ENCODE measurements at places on chromosomes 2 and 18.
A peak's percentile ranks its signal among the peaks of the same experiment; 100 is the strongest.

GRCh38 chr2:200422071-200422470 is 87.8 kb downstream of the KCTD18 start:
- H3K27ac ChIP-seq: no peak overlapping the region
- peaks cover 46% of the 10 kb centered on the region for H3K4me1 ChIP-seq
- DNase-seq: no peak
- no peaks in the 10 kb centered on the region for H3K27me3 ChIP-seq
- peaks cover 10% of the 10 kb centered on the region for H3K36me3 ChIP-seq
- no peak overlapping the region for H3K4me3 ChIP-seq

GRCh38 chr2:164560181-164560792 is 61.0 kb downstream of the GRB14 start:
- no peaks in the 10 kb centered on the region for H3K27me3 ChIP-seq
- no peak for DNase-seq
- H3K36me3 ChIP-seq: no peaks in the 10 kb centered on the region
- H3K4me3 ChIP-seq: no peak overlapping the region

GRCh38 chr2:98187194-98187593 is 100.2 kb downstream of the VWA3B start:
- no peak overlapping the region for H3K4me3 ChIP-seq
- DNase-seq: no peak
- H3K27ac ChIP-seq: no peak overlapping the region
- no peaks in the 10 kb centered on the region for H3K4me1 ChIP-seq

- no peak for DNase-seq
- H3K4me1 ChIP-seq: peaks cover 15% of the 10 kb centered on the region
- H3K27me3 ChIP-seq: peaks cover 47% of the 10 kb centered on the region
- no peak overlapping the region for H3K4me3 ChIP-seq
- H3K36me3 ChIP-seq: no peaks in the 10 kb centered on the region
- no peak overlapping the region for H3K27ac ChIP-seq
These were observed 7.4 kb downstream of the TWIST2 start for GRCh38 chr2:238855299-238855698.

DNA sequence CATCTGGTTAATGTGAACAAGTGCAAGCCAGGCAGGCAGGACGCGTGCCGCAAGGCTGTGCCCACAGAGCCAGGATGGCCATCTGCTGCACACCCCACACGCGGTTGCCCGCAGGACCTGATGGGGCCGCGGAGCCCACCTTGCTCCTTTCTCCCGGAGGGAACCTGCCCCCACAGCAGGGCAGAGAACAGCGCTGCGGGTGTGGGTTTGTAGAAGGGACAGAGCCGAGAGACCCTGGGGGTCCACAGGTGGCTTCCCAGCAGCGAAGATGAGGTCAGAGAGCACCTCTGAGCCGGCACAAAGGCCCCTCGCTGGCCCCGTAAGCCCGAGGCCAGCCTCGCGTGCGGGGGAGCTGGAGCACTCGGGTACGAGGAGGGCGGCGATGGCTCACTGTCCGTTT is 460.8 kb upstream of the SALL3 start:
- no peak overlapping the region for H3K27ac ChIP-seq
- no peak overlapping the region for H3K4me3 ChIP-seq
- H3K27me3 ChIP-seq: no peaks in the 10 kb centered on the region
- DNase-seq: no peak

GRCh38 chr18:76824145-76824676 is 1.9 kb downstream of the ZNF236 start:
- H3K27me3 ChIP-seq: no peaks in the 10 kb centered on the region
- peak overlapping the region; percentile 91 for H3K4me3 ChIP-seq
- peaks cover 3% of the 10 kb centered on the region for H3K36me3 ChIP-seq
- no peak overlapping the region for H3K27ac ChIP-seq
- DNase-seq: no peak
- H3K4me1 ChIP-seq: peaks cover 48% of the 10 kb centered on the region

GRCh38 chr18:24831871-24832665 is 371.6 kb downstream of the HRH4 start:
- H3K4me1 ChIP-seq: peaks cover 30% of the 10 kb centered on the region
- H3K27ac ChIP-seq: peak overlapping the region; percentile 73
- H3K36me3 ChIP-seq: no peaks in the 10 kb centered on the region
- H3K4me3 ChIP-seq: no peak overlapping the region

GRCh38 chr2:38665854-38666555 is at the start of gene GALM:
Gene GALM (plus strand): TSS chr2:38666114. CDS start chr2:38666162, 48 bp downstream.
- no peaks in the 10 kb centered on the region for H3K27me3 ChIP-seq
- peak; percentile 70 for DNase-seq
- peak within 1 kb of the TSS; percentile 84 for H3K4me3 ChIP-seq
- H3K27ac ChIP-seq: peak within 1 kb of the TSS; percentile 60
- no peaks in the 10 kb centered on the region for H3K36me3 ChIP-seq
- H3K4me1 ChIP-seq: peaks cover 19% of the 10 kb centered on the region

GRCh38 chr2:1688161-1688560 is 56.2 kb downstream of the PXDN start:
- no peaks in the 10 kb centered on the region for H3K27me3 ChIP-seq
- DNase-seq: no peak
- H3K36me3 ChIP-seq: peaks cover 14% of the 10 kb centered on the region
- H3K27ac ChIP-seq: peak overlapping the region; percentile 24

DNA sequence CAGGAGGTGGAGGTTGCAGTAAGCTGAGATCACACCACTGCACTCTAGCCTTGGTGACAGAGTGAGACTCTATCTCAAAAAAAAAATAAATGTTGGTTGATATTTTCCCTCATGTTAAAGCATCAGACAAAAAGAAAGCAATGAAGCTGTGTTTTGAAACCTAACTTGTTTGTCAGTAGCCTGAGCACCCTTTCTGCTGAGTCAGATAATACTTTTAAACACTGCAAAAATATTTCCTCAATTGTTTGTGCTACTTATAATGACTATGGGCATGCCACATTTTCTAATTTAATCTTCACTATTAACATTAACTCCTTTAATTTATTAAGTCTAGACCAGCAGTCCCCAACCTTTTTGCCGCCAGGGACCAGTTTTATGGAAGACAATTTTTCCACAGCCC is 236.3 kb upstream of the AGAP1 start:
- H3K27me3 ChIP-seq: no peaks in the 10 kb centered on the region
- DNase-seq: no peak
- peaks cover 32% of the 10 kb centered on the region for H3K4me1 ChIP-seq

GRCh38 chr2:218022131-218022850 is 19.5 kb upstream of the TNS1 start:
- DNase-seq: no peak
- no peaks in the 10 kb centered on the region for H3K27me3 ChIP-seq
- peak overlapping the region; percentile 78 for H3K27ac ChIP-seq
- no peaks in the 10 kb centered on the region for H3K36me3 ChIP-seq
- peaks cover 58% of the 10 kb centered on the region for H3K4me1 ChIP-seq

- H3K36me3 ChIP-seq: no peaks in the 10 kb centered on the region
- H3K4me3 ChIP-seq: peak overlapping the region; percentile 82
These were observed 1.8 kb downstream of the SEC11C start for GRCh38 chr18:59141294-59142068.

DNA sequence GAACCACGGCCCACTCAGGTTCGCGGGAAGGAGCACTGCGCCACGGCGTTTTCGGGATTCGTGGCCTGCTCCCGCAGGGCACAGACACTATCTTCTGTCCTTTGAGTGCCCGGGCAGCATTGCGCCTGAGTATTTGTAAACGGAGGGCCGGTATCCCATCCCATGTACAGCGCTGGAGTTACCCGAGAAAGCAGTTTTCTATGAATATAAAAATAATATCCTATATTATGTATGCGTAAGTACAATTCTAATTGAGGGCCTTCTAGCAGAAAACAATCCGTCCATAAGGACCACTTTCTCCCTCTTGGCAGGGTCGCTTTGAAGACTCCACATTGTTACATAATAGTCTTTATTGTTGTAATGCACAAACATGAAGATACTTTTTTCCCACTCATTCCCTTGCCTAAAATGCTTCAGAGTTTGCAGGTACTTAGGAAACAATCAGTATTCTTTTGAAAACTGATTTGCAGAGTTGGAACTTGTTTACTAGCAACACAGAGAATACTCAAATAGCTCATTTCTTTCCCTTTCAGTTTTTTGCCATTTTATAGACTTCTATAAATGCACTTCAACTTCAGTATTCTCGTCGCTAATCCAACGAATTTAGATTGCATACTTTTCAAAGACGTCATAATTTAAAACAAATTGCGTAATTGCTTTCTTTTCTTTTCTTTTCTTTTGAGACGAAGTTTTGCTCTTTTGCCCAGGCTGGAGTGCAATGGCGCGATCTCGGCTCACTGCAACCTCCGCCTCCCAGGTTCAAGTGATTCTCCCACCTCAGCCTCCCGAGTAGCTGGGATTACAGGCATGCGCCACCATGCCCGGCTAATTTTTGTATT is 1.0 kb upstream of the REV1 start:
- H3K4me1 ChIP-seq: peaks cover 12% of the 10 kb centered on the region
- H3K27ac ChIP-seq: peak overlapping the region; percentile 96
- H3K36me3 ChIP-seq: no peaks in the 10 kb centered on the region
- H3K4me3 ChIP-seq: peak overlapping the region; percentile 98
- peaks cover 4% of the 10 kb centered on the region for H3K27me3 ChIP-seq
- DNase-seq: no peak

DNA sequence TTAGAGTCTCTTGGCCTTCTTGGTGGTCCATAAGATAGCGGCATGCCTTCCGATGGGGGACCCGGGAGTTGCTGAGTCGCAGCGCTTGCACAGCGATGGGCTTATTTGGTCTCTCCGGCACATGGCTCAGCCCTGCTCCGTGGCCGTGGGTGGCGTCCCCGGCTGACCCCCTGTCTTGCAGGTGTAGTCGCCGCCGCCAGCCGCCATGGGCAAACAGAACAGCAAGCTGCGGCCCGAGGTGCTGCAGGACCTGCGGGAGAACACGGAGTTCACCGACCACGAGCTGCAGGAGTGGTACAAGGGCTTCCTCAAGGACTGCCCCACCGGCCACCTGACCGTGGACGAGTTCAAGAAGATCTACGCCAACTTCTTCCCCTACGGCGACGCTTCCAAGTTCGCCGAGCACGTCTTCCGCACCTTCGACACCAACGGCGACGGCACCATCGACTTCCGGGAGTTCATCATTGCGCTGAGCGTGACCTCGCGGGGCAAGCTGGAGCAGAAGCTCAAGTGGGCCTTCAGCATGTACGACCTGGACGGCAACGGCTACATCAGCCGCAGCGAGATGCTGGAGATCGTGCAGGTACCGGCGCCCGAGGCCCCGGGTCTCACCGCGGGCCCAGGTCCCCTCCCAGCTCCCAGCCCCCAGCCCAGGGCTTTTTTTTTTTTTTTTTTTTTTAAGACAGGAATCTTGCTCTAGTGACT is 28.4 kb downstream of the ODC1 start:
- H3K4me3 ChIP-seq: no peak overlapping the region
- DNase-seq: no peak
- no peaks in the 10 kb centered on the region for H3K27me3 ChIP-seq
- no peak overlapping the region for H3K27ac ChIP-seq
- H3K4me1 ChIP-seq: no peaks in the 10 kb centered on the region

DNA sequence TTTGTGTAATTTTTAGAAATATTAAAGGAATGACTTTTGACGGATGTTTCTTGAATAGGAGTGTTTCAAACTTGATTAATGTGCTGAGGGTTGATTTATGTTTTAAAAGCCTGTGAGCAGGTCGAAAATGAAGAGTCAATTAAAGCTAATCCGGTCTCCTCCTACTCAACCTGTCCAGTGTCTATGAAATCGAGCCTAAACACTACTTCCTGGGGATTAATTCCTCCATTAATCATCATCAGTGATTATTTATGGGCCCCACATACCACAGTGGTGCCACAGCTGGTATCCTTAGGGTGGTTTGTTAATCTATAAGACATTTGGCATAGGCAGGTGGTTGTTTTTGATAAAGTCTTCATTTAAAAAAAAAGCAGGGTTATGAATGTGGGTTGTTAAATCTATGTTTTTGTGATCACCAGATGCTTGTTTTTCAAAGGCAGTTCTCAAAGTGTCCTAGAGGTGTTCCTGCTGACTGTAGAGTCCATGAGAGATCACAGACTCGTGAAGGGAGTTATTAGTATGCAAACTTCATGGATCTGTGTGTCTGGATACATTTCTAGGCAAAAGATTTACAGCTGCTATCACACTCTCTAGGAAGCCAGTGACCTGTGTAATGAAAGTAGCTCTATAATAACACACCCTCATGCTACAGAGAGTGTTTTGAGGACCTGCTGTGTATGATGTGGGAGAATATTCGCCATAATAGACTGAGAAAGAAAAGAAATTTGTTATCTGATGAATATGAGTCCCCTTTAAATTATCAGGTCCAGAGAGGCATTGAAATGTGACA is 308.6 kb downstream of the AKAIN1 start:
- H3K27me3 ChIP-seq: no peaks in the 10 kb centered on the region
- H3K27ac ChIP-seq: no peak overlapping the region
- H3K36me3 ChIP-seq: peaks cover 4% of the 10 kb centered on the region
- H3K4me1 ChIP-seq: no peaks in the 10 kb centered on the region
- H3K4me3 ChIP-seq: no peak overlapping the region
- no peak for DNase-seq

DNA sequence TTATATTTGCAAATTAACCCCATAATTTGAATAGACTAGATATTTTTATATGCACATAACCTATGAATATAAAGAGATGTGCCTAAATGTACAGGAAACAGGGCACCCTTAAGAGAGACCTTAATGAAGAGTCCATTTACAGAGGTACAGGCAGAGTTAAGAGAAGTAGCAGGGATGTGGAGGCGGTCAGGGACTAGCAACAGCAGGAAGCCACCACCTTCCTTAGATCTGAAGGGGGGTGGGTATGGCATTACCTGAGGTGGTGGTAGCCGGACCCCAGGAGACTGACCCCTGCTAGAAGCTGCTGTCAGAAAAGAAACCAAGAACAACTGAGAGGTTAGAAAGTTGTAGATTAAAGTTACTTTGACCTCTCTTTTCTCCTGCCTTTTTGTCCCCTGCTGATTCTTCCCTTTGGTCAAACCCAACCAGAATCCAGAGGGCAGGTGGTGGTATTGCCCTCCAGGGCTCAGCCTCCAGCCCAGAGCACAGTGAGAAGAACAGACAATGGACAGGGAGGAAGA is 24.9 kb upstream of the ATG16L1 start:
- no peak overlapping the region for H3K4me3 ChIP-seq
- peaks cover 10% of the 10 kb centered on the region for H3K27me3 ChIP-seq
- no peak for DNase-seq
- H3K36me3 ChIP-seq: no peaks in the 10 kb centered on the region
- H3K4me1 ChIP-seq: no peaks in the 10 kb centered on the region
- no peak overlapping the region for H3K27ac ChIP-seq

- no peaks in the 10 kb centered on the region for H3K36me3 ChIP-seq
- H3K4me1 ChIP-seq: peaks cover 11% of the 10 kb centered on the region
- H3K4me3 ChIP-seq: no peak overlapping the region
These were observed 106.9 kb upstream of the THOC1 start for GRCh38 chr18:374721-375168.
